ENCODE measurements at places on chromosomes 3 and 15. TPM values are rescaled to one million over a fixed set of nuclear protein-coding genes. Genes with fewer than 3 reads are reported as not detected.

SH3GL3 gene
- not detected for total RNA-seq

GYG1 gene
- total RNA-seq = 18.7 TPM

SPESP1 gene
- total RNA-seq = 0.60 TPM

AADACL2 gene
- total RNA-seq = not detected

TMEM207 gene
- total RNA-seq = not detected

GOLGA6L10 gene
- 3.8 TPM for total RNA-seq

ZNF660 gene
- 1.9 TPM for total RNA-seq

CLDN18 gene
- total RNA-seq = not detected

THOC7 gene
- 52.5 TPM for total RNA-seq

THBS1 gene
- total RNA-seq = 3.8 TPM

STRC gene
- total RNA-seq = 5.4 TPM

RPL15 gene
- total RNA-seq = 2,265 TPM

FGF12 gene
- not detected for total RNA-seq

ATP6V1A gene
- 23.0 TPM for total RNA-seq

CLSTN2 gene
- not detected for total RNA-seq

DNA sequence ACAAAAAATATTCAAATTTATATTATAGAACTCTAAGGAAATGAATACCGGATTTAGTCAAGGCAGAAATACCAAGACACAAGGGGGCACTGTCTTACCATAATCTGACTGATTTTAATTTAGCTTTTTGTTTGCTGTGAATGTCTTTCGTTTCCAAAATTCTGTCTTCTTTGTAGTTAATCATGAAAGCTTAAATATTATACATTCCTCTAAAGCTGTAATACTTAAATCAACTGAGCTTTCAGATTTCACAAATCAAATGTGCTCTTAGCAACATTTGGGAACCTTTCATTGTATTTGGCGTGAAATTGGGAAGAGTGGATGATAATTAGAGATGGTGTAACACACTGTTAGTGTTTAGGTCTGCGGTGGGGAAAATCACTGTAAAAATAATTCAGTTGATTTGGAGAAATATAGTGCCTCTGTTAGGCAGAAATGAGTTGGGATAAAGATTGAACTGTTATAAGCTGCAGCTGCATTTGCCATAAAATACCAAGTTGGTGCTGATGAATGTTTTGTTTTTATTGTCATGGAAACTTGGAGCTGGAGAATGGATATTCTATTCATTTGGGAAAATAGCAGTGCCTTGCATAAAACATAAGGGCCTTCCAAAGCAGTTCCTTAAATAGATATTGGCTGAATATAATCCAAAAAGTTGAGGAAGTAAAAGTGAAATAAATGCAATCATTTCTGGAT is 228.2 kb downstream of the TCF12 start:
- DNase-seq = no peak

- no peak for DNase-seq
These were observed 55.6 kb upstream of the STXBP5L start for GRCh38 chr3:120852412-120852811.

DNA sequence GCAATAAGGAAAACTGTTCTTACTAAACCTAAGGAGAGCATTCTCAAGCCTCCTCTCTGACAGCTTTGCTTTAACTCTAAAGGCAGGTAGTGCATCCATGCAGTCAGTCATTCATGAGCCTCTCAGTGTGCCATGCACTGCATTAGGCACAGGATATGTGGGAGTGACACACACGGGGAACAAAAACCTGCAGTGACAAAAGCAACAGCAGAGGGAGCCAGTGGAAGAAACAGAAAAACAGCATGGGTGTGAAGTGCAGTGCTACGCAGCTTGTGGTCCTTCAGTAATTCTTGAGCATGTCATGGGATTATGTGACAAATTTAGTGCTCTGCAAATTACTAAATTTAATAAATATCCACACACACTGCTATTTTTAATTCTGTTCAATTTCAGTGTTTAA is 230.7 kb downstream of the BBX start:
- no peak for DNase-seq

GRCh38 chr3:141960731-141961130 is 84.3 kb downstream of the ATP1B3 start:
- DNase-seq = no peak

DNA sequence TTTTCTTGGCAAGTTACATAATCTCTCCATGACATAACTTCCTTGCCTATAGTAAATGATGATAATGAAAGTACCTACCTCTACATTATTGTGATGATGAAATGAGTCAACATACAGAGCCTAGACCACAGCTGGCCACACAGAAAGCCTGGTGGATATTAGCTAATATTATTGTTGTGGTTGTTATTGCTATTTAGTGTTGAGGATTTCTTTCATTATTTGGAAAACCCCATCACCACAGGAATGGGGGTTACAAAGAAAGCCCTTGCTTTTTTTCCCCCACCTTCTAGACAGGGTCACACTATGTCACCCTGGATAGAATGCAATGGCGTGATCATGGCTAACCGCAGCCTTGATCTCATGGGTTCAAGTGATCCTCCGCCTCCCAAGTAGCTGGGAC is 125.0 kb downstream of the PDZRN3 start:
- no peak for DNase-seq

DNA sequence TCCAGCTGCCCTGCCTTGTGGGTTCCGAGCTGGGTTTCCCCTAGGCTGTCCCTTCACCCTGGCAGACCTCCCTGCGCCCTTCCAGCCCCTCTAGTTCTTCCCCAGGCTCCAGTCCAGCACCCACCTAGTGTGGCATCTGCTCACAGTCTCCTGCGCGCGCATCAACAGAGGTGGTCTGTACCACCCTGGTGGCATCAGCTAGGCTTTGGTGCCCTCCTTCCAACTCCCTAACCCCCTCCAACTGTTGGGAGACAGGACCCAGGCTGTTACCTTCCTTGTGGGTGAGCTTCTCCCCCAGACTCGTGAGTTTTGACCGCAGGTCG is 8.0 kb downstream of the CALML4 start:
- no peak for DNase-seq

- DNase-seq = no peak
These were observed 140.4 kb upstream of the TP63 start for GRCh38 chr3:189490749-189491148.

GRCh38 chr15:70505411-70505919 is 257.9 kb downstream of the UACA start:
- no peak for DNase-seq

DNA sequence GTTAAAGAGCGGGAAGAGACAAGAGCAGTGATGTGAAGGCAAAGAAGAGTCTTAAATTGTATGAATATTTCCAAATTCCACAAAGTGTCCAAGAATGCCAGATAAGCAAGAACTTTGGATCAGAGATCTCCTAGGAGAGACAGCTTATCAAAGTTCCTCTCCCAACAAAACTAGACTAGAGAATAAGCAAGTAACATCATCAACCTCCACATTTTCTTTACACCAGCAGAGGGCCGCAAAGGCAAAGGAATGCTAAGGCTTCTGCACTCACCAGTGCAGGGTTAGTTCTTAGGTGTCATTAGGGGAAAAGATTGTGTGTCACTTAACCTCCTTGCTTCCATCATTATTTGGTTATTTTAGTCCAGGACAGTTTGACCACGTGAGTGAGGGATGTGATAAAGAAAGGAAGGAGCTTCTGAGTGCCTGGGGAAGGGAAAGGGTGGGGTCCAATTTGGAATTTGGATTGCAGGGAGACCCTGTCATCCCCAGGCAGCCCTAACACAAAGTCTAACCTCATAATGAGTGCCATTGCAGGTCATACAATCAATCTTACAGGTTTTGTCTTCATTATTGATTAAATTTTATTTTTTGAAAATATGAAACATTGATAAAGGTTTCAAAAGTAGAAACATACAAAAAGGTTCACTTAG is 7.5 kb upstream of the CMTM6 start:
- DNase-seq = peak; percentile 60

- DNase-seq = no peak
These were observed 19.2 kb upstream of the MEF2A start for GRCh38 chr15:99546441-99547100.

DNA sequence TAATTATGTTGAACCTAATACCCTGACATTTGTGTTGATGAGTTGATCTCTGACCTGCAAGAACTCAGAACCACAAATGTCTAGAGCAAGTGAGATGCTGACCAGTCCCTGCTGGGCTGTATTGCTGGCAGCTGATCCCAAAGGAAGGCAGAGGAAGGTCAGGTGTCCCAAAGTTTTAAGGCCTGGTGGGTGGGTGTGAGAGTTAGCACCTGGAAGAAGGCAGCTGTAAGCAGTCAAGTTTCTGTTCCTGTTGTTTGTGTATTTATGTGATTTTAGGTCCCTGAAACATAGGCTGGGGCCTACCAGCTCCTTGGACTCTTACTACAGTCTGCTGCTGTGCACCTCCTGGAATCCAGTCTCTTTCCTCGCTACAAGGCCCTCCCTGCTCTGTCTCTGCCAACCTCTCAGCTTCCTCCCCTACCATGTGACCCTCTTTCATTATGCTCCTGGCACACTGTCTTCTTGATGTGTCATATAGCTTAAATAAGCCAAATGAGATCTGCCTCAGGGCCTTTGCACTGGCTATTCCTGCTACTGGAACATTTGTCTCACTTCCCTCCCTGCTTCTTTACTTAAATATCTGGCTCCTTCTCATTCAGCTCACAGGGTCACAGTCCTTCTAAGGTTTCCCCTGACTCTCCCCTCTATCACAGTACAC is 31.0 kb upstream of the ATOSA start:
- no peak for DNase-seq

GRCh38 chr15:78810362-78811123 is 721 bp downstream of the ADAMTS7 start:
- no peak for DNase-seq

- DNase-seq = no peak
These were observed 51.0 kb downstream of the RASA2 start for GRCh38 chr3:141537856-141538255.

DNA sequence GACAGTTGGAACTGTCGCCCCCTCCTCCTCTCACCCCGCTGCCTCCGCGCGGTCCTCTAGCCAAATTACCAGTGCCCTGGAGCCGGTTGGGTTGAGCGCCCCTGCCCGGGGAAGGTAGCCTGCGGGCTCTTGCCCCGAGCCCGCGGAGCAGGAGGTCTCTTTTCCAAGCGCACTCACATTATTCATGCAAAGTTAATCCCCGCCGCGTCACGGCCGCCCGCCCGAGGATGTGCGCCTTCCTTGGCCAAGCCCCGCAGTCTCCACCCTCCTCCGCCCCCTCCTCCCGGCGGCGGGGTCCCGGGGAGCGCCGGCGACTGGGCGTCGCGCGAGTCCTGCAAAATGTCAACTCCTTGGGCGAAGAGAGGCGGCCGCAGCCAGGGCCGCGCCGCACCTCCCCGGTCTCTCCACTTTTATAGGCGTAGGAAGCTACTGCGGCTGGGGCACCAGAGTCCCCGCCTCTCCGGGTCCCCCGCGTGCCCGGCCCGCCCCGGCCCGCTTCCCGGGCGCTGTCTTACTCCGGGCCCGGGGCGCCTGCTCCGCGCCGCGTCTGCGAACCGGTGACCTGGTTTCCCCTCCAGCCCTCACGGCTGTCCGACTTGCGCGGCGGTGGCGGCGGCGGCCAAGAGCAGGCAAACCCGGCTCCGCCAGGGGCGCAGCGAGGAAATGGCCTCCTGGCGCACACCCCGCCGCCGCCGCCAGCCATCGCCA is at the start of gene THRB:
Gene THRB, minus strand, starts transcription at position 233 of the 708 bp plus-strand sequence.
- DNase-seq = no peak

DNA sequence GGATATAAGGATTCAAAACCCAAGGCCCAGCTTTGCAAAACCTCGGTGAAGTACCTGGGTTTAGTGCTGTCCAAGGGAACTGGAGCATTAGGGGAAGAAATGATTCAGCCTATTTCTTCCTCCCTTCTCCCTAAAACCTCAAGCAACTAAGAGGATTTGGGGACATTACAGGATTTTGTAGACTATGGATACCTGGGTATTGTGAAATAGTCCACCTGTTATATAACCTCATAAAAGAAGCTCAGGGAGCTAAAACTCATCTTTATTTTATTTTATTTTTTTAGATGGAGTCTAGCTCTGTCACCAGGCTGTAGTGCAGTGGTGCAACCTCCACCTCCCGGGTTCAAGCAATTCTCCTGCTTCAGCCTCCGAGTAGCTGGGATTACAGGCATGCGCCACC is 8.7 kb upstream of the SMCO1 start:
- no peak for DNase-seq

GRCh38 chr15:32104061-32104995 is 74.0 kb downstream of the CHRNA7 start:
- no peak for DNase-seq

GRCh38 chr15:89203705-89204273 is 17.6 kb downstream of the RLBP1 start:
- no peak for DNase-seq

- DNase-seq = no peak
These were observed 136.7 kb upstream of the WNT5A start for GRCh38 chr3:55623786-55624185.

DNA sequence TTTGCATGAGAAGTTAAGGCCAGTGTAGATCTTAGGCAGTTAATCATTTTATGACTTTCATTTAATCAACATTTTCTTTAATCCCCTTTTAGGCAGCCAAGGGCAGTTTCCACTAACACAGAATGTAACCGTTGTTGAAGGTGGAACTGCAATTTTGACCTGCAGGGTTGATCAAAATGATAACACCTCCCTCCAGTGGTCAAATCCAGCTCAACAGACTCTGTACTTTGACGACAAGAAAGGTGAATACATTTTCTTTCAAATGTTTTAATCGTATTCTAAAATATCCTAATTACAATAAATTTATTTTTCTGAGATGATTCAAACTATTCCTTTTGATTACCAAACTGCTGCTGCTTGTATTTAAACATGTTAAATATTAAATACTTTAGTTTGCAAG is 843.2 kb downstream of the CADM2 start:
- no peak for DNase-seq

- no peak for DNase-seq
These were observed 55.4 kb upstream of the ARHGEF3 start for GRCh38 chr3:56857178-56857577.

- DNase-seq = no peak
These were observed 11.3 kb downstream of the SHQ1 start for GRCh38 chr3:72836923-72837322.

GRCh38 chr3:153897842-153898241 is 223.3 kb upstream of the ARHGEF26 start:
- DNase-seq = no peak

DNA sequence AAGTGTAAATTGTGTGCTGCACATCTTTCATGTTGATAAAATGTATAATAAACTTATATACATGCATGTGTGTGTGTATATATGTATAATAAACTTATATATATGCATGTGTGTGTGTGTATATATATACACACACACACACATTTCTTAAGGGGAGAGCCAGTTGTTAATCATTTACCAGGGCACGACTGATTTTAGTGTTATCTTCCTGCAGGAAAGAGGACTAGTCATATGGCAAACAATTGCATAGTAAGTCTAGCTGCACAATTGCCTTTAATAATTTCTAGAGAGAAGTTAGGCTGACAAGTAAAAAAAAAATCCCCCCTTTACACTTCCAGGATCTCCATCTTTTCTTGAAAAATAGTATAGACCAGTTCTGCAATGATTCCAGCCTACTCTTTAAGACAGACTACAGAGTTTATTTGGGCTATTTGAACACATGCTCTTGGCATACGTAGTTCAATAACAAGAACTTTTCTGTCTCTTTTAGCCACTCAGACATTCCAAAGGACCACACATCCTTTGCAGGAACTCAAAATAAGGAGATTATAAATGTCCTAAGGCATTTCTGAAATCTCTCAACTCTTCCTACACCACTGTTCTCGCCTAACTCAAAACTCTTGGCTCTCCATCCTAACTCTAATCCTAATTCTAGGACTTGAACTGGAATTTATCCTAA is 163.6 kb upstream of the SETMAR start:
- no peak for DNase-seq
